Dorsolateral prefrontal cortex (tissue), 122 donors: ENCODE measurements at places on chromosomes 6 and 20.

- DNase-seq: no peak
Observed at GRCh38 chr6:79463621-79464050, 73.6 kb downstream of the LCA5 start.

DNA sequence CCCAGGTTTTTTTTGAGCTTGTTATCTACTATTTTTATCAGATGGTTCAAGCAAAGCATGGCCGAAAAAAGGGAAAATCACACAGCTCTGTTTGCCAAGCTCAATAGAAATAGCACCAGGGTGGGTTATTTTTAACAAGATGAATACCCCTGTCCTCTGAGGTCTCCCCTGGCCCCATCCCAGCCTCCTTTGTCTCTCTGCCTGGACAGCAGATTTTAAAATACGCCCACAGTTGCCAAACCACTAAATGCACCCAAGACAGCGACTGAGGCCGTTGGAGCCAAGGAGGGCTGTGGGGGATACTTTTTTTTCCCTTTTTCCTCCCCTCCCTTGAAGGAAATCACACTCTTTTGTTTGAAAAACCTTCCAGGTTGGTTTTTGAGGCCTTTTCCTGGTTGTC lies 106.6 kb downstream of the VEGFA start:
- DNase-seq: no peak

DNA sequence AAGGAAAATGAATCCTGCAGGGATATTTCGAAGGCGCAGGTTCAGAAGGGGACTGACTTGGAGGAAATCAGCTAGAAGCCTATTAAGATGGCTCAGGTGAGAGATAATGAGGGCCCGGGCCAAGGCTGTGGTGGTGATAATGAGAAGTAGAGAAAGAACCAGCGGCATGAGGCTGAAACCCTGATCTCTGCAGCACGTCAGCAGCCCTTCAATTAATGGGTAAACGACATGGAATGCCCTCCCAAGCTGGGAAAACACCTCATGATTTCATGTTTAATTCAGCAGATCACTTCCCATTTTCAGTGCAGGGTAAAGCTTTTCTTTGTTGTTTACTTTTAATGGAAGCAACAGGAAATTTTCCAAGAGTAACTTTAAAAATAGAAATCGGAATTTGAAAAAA lies 104.9 kb downstream of the TMEM200A start:
- DNase-seq: no peak

- DNase-seq: peak; percentile 53
Observed at GRCh38 chr6:164099269-164099865, 684.8 kb downstream of the QKI start.

DNA sequence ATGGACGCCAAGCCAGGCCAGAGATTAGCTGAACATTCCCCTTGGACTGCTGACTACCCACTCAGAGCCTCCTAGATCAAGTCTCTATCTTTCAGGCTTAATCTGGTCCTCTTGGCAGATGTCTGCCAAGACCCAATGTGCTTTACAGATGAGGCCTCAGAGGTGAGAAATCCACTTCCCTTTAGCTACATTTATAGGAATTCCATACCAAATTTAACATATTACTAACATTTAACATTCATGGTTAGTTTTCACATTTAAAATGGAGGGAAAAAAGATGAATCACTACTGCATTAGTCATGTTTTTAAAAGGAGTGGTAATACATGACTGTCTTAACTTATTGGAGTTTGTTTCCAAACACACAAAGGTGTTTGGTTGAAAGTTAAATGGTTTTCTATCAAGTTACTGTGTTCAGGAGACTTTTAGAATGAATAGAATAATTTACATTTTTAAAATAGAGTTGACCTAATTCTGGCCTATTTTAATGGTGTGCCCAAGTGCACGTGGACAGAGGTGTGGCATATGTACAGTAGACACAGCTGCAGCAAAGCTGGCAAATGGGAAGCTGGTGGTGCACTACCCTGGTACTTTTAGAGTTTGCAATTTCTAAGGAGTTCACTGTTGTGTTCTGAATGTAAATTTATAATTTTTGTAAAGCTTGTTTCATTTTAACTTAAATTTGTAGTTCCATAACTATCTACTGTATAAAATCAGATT lies 41.9 kb upstream of the CALHM6 start:
- no peak for DNase-seq

- DNase-seq: no peak
Observed at GRCh38 chr6:32844839-32845383, 1.1 kb upstream of the PSMB8 start.
